ENCODE measurements at places on chromosomes 1 and 21.

GRCh38 chr1:162197041-162197531 lies 127.6 kb downstream of the NOS1AP start:
- DNase-seq: no peak

GRCh38 chr1:180256341-180257027 lies 26.4 kb downstream of the LHX4 start:
- no peak for DNase-seq

- no peak for DNase-seq
Measured at GRCh38 chr1:192147221-192147620, 11.0 kb upstream of the RGS18 start.

GRCh38 chr1:219126377-219126776 lies 47.3 kb upstream of the LYPLAL1 start:
- DNase-seq: no peak

- no peak for DNase-seq
Measured at GRCh38 chr1:197170538-197170937, 24.1 kb upstream of the ASPM start.
